SJCRH30 (cell line): ENCODE measurements at places on chromosomes 5 and 9. TPM values are rescaled to one million over a fixed set of nuclear protein-coding genes. Genes with fewer than 3 reads are reported as not detected.

- no peak for DNase-seq
Observed at GRCh38 chr5:42321785-42322184, 101.5 kb upstream of the GHR start.

GPRIN1 gene
- 6.5 and 6.9 TPM in 2 replicates for total RNA-seq

DNA sequence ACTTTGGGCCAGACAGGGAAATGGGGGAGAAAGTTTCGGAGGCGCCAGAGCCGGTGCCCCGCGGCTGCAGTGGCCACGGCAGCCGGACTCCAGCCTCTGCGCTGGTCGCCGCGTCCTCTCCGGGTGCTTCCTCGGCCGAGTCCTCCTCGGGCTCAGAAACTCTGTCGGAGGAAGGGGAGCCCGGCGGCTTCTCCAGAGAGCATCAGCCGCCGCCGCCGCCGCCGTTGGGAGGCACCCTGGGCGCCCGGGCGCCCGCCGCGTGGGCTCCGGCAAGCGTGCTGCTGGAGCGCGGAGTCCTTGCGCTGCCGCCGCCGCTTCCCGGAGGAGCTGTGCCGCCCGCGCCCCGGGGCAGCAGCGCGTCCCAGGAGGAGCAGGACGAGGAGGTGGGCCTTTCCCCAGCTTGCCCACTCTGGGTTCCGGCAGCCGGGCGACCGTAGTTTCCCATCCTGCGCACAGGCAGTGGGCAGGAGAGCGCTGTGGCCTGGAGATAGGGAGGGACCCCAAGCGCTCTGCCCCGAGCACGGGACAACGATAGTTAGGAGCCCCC, 516 bp downstream of the MAST4 start:
- peak; percentile 17 for DNase-seq

DNA sequence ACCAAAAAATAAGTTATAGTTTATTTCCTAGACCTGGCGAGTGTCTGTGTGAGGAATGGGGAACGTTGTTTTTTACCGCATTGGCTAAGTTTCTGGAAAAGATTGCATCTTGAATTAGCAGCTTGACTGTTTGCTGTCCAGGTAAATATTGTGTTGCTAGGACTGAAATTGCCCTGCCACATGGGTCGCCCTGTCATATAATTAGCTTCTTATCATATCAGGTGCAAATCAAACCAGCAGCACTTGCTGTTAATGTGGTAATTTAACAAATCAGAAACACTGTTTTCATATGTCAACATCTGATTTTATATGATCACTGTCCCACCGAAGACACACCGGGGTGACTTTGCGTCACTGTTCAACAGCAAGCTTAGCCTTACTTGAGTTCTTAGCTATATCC, 63.7 kb upstream of the ZNF622 start:
- no peak for DNase-seq

DNA sequence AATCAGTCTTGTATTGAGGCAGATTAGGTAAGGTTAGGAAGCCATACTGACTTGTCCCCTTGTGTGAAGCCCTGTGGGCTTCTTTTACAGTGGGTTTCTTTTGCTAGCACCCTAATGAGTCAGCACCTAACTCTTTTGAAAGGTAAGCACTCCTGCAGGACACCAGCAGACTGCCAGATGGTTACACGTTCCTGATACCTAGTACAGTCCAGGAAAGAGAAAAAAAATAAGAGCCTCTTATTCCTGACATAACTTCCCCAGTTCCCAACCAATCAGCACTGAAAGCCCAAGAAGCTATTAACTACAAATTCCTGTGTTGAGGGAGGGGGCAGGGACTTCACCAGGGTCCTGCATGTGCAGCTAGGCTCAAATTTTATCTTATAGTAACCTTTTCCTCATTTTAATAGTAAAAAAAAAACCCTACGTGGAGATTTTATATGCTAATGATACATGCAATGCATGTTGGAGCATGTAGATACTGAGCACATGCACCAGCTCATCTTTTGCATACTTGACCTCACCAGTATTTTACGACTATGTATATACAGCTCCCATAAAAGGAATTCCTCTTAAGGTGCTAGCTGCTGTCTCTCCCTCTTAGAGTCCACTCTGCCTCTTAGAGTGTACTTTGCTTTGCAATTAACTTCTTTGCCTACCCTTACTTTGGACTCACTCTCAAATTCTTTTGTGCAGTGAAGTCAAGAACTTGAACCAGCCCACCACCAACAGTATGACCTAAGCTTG, 84.7 kb upstream of the RORB start:
- no peak for DNase-seq

ARSB gene
- total RNA-seq, result 15.2 and 16.4 TPM in 2 replicates

GRCh38 chr5:117943541-117943940, 1044.8 kb downstream of the DTWD2 start:
- no peak for DNase-seq

- DNase-seq, result no peak
Observed at GRCh38 chr5:164005071-164005470, 499.7 kb downstream of the MAT2B start.

GRCh38 chr5:143062379-143062778, 292.2 kb downstream of the ARHGAP26 start:
- no peak for DNase-seq

GRCh38 chr5:6590581-6590980, 42.3 kb downstream of the NSUN2 start:
- no peak for DNase-seq

- DNase-seq, result no peak
Observed at GRCh38 chr5:126723643-126724042, 53.3 kb upstream of the LMNB1 start.

CTNND2 gene
- total RNA-seq, result not detected in 2 replicates

DNA sequence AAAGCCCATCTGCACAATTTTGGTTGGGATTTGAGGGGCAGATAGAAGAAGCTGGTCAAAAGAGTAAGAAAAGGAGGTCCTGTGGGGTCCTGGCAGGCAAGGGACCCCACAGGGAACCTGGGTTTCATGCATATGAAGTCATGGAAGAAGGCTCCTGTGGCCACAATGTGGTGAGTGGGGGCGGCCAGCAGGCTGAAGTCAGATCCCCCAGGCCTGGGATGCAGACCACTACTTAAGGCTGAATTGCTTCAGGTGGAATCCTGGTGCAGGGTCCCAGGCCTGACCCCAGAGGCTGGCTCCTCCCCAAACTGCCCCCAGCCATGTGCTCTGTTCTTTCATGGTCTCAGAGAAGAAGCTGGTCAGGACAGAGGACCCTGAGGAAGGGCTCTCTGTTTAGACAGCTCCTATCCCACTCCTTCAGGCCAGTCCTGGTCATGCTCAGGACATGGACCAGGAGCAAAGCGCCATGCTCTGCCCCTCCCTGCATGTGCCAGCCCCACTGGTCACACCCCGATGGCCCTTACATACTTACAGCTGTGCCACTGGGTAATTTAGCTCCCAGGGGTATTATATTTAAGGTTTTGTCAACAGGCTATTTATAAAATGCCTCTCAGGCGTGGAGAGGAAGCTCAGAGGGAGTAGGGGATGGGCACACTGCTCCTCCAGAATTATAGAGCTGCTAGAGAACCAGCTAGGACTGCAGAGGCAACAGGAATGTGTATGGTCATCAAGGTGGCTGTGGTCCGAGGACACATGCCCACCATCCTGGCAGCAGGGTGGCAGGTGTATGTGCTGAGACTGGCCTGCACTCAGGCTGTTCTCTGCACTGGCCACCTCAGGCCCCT, 33.4 kb downstream of the C5orf15 start:
- no peak for DNase-seq

WWC1 gene
- total RNA-seq, result not detected in 2 replicates

IL33 gene
- 0.05 and 0.10 TPM in 2 replicates for total RNA-seq

- DNase-seq, result no peak
Observed at GRCh38 chr5:127561254-127561653, 43.8 kb downstream of the PRRC1 start.

- DNase-seq, result peak; percentile 87
Observed at GRCh38 chr9:117073539-117074341, 341.1 kb downstream of the ASTN2 start.

GRCh38 chr9:77236693-77237092, 59.4 kb downstream of the VPS13A start:
- no peak for DNase-seq

CYFIP2 gene
- total RNA-seq, result 1.3 and 2.8 TPM in 2 replicates

- DNase-seq, result peak; percentile 70
Observed at GRCh38 chr5:163503106-163504078, 2.0 kb upstream of the MAT2B start.

GRCh38 chr5:9787861-9788600, 157.9 kb upstream of the TAS2R1 start:
- DNase-seq, result no peak

GRCh38 chr5:143054480-143054941, 284.3 kb downstream of the ARHGAP26 start:
- DNase-seq, result no peak

DNA sequence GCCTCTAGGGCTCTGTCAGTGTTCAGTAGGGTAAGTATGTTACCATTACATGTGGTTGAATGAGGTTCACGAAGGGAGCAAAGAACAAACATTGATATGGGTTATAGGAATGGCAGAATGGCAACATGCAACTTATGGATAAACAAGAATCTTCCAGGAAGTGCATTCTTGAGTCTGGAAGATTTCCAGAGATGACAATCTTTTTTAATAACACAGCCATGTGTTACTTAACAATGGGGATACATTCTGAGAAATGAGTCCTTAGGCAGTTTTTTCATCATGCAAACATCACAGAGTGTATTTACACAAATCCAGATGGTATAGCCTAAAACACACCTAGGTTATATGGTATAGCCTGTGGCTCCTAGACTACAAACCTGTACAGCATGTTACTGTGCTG, 9.1 kb upstream of the SLC28A3 start:
- no peak for DNase-seq

BTNL8 gene
- not detected in 2 replicates for total RNA-seq

GRCh38 chr5:1363581-1363980, 18.7 kb upstream of the CLPTM1L start:
- DNase-seq, result no peak

DNA sequence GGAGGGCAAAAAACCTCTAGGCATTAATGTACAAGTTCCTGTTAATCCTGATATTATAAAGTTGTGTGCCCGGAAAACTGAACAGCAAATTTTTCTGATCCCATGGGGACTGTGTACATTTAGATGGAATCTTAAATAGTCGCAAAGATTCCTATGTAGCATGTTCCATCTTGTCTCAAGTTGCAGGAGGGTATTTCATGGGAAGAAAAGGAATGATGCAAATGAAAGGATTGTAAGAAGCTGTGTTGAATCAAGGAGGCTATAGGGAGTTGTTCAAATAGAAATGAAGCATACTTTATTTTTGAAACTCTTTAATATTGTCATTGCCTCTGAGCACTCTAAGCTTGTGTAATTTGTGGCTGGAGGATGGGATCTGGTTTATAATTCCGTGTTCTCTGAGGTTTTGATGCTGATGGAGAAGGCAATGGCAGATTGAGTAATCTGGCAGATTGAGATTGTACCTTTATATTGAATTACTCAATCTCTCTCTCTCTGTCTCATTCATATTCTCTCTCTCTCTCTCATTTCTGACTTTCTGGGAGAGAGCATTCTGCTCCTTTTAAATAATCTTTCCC, 288.5 kb downstream of the OSTF1 start:
- no peak for DNase-seq

SMIM33 gene
- not detected in 2 replicates for total RNA-seq

DNA sequence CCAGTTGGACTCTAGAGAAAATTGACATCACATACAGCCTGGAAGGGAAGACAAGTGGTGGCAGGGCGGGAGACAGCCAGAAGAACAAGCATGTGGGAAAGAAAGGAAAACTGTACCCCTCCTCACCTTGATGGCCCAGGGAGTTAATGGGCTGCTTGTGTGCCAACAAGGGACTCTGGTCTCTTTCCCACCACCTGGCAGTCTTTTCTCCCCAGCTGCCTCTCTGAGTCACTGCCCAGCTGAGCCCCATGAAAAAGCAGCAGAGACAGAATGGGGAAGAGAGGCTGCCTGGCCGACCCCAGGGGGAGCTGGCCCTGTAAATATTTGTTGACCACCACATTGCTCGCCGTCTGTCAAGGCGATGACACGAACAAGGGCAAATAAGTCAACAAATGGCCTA, 359.4 kb downstream of the ENC1 start:
- DNase-seq, result peak; percentile 87

CCL21 gene
- total RNA-seq, result not detected in 2 replicates

- no peak for DNase-seq
Observed at GRCh38 chr5:157528036-157528632, 47.4 kb downstream of the ADAM19 start.

RANBP17 gene
- total RNA-seq, result 24.1 and 28.9 TPM in 2 replicates

GRCh38 chr5:130836729-130837649, 328.1 kb downstream of the HINT1 start:
- no peak for DNase-seq

INSL4 gene
- not detected in 2 replicates for total RNA-seq

DNA sequence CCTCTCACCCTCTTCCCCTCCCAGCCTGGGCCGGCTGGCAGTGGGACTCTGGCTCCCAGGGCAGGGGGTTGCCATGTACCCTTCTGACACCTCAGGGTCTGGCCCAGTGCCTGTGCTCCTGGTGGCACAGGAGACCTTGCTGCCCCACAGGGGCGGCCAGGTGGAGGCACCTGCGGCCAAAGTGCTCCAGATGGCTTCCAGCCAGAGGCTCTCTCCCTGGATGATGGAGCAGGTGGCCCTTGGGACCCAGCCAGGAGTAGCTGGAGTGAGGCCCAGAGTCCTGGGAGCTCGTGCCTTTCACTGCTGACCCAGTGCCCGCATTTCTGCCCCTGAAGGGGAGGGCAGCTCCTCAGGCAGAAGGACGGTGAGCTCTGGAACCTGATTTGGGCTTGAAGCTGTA, 87.3 kb downstream of the NTNG2 start:
- no peak for DNase-seq
